ENCODE measurements at places on chromosomes 16 and 17.

DNA sequence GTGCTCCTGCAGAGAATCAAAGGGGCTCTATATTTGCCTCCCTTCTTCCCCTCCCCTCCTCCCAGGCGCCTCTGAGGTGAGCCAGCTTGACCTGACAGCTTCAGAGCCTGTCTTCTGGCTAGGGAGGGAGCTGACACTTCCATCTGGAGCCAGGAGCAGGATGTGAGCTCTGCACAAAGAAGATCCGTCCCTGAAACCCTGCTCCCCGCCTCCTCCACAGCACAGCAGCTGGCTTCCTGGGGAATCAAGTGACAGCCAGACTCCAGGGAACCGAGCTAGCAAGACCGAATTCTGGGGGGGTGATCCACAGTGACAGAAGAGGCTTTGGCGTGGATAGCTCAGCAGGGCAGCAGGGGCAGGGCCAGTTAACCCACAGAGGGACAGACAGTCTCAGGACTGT lies 37.2 kb downstream of the CCDC182 start:
- no peak for DNase-seq

GRCh38 chr17:10233161-10233560 lies 34.8 kb upstream of the GAS7 start:
- DNase-seq = no peak

DNA sequence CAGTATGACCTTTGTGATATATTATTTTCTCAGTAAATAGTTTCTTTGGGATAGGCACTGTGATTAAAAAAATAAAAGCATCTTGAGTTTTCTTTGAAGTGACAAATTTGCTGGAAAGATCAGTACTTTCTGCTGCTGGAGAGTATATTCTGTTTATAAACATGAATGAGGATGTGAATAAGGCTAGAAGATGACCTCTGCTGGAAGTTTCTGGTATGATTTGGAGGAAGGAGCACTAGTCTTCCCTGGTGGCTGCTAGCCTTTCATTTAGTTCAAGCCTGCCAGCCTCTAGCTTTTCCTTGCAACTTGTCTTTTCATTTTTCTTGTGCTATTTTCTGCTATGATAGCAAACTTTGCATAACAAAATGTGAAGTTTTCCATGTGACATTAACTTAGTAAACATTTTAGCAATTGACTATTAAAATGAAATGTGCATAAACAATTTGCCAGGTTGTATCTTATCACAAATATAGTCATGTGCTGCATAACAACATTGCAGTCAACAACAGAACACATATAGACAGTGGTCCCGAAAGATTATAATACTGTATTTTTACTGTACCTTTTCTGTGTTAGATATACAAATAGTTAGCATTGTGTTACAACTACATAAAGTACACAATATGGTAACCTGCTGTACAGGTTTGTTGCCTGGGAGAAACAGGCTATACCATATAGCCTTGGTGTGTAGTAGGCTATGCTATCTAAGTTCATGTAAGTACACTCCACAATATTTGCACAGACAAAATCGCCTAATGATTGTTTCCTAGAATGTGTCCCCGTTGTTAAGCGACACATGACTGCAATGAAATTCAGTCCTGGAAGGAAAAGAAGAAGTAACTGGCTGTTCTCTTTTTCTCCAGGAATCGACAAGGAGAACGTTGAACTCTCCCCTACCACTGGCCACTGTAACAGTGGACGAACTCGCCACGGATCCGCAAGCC lies 18.1 kb upstream of the RAB11FIP4 start:
- no peak for DNase-seq

DNA sequence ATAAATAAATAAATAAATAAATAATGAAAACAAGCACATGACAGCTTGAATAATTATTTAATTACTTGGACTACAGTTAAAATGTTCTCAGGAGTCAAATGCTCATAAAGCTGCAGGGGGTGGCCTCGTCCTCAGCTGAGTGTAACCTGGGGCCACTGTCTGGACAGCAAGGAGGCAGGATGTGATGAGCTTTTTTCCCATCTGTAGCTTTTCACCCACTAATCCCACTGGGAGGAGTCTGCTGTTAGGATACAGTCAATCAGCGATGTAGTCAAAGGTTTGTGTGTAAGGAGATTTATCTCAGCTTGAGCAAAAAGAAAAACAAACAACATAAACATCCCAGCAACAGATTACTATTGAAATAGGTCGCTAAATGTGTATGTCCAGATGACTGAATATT lies 22.5 kb downstream of the ZCCHC14 start:
- DNase-seq = no peak

- no peak for DNase-seq
Measured at GRCh38 chr17:2801841-2802240, 5.6 kb downstream of the RAP1GAP2 start.

DNA sequence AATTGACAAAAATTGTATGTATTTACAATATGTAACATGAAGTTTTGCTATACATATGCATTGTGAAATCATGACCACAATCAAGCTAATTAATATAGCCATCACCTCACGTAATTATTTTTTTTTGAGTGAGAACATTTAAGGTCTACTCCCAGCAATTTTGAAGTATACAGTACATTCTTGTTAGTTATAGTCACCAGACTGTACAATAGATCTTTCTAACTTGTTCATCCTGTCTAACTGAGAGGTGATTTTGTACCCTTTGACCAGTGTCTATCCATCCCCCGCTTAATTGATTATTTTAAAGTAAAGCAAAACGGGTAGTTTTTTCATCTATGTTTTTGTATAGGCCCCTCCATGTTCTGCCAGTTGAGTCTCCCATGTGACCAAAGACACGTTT lies 30.3 kb downstream of the NTN1 start:
- DNase-seq = no peak

DNA sequence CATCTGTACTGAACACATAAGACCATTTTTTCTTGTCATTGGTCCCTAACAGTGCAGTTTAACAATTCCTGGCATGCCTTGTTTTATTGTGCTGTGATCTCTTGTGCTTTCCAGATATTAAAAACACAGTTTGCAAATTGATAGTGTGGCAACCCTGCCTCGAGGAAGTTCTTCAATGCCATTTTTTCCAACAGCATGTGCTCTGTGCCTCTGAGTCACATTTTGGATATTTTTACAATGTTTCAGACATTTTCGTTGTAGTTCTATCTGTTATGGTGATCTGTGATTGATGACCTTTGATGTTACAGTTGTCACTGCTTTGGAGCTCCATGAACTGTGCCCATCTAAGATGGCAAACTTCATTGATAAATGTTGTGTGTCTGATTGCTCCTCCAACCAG lies 66.2 kb downstream of the GOSR1 start:
- DNase-seq = no peak

DNA sequence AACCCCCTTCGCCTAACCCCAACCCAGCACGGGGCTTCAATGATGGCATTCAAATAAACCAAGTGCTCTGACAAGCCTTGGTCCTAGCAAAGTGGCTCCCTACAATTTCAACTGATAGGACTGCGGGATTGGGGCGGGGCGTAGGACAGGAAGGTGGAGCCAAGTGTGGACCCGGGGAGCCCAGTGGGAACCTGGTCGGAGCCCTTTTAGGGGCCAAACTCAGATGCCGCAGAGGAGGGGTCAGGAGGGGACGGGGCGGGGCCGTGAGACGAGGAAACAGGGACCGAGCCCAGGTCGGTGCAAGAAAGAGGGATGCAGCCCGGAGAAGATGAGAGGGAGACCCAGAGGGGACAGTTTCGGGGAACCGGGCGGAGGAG lies 13.2 kb upstream of the CDIPT start:
- no peak for DNase-seq

GRCh38 chr16:47229053-47230050 lies 85.6 kb upstream of the NETO2 start:
- DNase-seq = no peak

DNA sequence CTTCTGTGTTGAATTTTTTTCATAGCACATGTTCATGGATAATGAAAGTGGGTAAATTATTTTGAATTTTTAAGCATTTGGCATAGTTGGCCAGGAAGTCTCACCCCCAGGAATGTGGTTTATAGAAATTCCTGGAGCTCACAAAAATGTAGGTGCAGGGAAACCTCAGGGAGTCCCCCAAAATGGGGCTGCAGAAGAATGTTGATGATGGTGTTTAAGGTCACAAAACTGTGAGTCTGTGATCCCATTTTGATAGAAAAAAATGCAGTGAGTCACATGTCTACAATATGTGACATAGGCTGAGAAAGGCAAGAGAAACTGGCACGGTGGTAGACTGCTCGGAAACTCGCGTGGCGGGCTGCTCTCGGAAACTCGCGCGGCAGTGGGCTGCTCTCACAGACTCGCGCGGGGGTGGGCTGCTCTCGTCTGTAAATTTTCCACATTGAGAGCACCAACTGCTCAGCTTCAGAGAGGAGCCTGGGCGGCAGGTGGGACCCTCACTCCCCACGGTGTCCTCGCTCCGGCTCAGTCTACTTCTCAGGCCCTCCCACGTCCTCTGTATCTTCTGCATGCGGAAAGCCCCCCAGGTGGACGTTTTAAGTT lies 18.7 kb upstream of the MC1R start:
- no peak for DNase-seq

DNA sequence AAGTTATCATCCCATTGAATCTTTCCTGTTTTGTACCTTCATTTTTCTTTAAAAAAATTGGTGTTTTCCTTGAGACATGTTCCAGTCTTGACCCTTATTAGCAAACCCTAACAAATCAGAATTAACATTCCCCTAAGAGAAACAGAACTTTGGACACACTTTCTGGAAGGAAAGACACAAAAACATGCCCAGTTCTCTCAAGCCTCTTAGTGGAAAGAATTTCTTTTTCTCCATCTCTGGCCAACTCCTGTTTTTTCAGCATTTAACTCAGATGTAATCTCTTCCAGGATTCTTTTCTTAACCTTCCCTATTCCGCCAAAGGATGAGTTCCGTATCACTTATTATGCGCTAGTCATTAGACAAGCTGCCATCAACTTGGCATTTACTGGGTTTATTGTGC lies 23.9 kb upstream of the CDH8 start:
- DNase-seq = no peak

GRCh38 chr17:40260528-40260927 lies 27.2 kb upstream of the CDC6 start:
- no peak for DNase-seq

GRCh38 chr17:418421-418751 lies 65.8 kb upstream of the RPH3AL start:
- no peak for DNase-seq

DNA sequence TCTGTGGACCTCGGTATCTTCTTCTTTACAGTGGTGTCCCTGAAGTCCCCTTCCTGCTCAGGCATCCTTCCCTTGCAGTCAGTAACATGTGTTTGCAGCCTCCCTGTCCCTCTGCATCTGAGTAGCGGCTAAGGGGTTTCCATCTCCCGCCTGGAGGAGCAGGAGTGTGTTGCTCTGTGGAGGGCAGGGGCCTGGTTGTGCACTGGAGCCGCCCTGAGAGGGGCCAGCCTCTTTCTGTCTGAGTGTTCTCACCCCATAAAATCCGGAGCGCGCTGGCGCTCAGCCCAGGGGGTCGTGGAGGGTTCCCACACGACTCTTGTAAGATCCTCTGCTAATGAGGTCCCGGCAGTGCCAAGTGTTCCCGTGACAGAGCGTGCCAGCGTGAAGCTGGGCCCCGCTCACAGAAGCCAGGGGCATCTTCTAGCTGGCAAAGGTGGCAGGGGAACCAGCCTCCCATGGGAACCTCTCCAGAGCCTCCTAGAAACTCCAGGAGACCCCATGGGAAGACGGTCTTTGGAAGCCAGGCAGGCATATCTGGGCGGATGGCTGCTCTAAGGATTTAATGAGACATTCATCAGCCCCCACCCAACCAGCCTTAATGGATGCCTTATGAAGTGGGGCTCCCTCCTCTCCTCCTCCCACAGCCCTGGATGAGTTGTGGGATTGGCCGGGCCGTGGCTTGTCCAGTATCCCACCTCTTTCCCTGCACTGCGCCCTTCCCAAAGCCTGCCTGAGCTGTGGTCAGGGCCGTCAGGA lies 91.4 kb upstream of the GSE1 start:
- DNase-seq = no peak

GRCh38 chr17:3536716-3537115 lies 20.9 kb downstream of the TRPV3 start:
- no peak for DNase-seq

- no peak for DNase-seq
Measured at GRCh38 chr16:18008356-18008755, 328.2 kb downstream of the NPIPA8 start.
